ENCODE measurements at places on chromosomes 2 and 18.

DNA sequence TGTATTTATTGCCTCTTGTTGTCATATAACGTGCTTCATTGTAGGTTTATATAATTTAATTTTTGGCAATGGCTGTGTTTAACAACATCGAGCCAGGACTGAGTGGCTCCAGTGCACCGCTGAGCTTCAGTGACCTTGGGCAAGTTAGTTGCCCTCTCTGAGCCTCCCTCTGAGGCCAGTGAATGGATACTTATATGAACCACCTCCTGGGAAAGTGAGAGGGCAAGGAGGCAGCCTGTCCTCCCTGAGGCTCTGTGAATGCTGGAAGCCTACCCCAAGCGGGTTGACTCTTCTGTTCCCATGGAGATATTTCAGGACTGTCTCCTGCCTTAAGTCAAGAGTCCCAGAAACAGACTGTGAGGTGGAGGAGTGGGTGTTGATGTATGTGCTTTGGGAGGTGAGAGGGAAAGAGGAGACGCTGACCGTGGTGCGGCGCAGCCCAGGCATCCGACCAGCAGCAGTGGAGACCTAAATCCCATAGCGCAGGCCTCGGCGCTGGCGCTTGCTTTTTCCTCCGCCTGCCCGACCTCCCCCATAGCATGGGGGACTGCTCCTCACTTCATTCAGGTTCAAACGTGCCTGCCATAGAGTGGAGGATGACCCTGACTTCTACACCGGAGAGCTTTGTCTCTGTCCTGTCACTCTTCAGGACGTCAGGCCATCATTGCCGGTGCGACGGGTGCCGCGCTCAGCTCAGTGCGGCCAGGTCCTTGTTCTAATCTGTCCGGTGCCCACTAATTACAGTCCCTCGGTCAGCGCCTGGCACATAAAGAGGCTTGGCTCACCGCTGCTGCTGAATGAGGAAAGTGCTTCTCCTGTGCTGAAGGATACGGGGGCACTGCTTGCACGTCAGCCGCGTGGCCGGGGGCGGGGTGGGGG is 167.3 kb upstream of the HS6ST1 start:
- no peak for DNase-seq

DNA sequence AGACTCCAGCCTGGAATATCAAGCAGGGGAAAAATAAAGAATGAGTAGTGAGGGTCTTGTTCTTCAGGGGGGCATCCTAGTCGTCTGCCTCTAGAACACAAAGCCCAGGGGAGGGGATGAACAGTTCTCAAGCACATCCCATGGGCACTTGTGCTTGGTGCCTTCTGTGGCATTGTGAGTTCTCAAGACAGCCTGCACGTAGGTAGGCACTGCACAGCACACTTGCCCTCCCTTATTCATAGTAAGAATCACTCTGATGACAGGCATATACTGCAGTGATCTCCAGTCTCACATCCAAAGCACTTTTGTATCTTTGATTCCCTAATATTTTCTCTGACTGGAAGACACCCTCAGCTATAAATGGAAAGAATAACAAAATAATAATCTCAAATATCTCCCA is 104.7 kb upstream of the CNGA3 start:
- DNase-seq: no peak

- DNase-seq: no peak
Observed at GRCh38 chr18:48674758-48675351, 136.0 kb downstream of the CTIF start.

- DNase-seq: no peak
Observed at GRCh38 chr2:20538308-20539132, 91.6 kb downstream of the RHOB start.

- no peak for DNase-seq
Observed at GRCh38 chr2:212194396-212194795, 344.2 kb downstream of the ERBB4 start.

DNA sequence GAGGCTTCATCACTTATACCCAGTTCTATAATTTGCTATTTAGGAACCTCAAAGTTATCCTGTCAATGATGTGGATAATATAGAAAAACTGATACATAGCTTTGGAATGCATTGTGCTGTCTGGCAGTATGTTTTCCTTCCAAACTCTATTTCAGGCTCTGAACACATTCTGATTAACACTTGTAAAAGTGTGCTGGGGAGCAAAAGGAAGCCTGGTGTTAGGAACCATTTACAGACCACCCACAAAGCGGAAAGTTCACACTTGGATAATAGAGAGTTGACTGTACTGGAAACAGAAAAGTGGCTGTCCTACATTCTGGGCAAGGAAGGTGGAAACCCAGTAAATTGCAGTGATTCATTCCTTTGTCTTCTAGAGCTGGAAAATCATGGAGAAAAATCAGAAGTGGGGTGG is 114.5 kb upstream of the ZFP36L2 start:
- no peak for DNase-seq

GRCh38 chr2:175709248-175709647 is 292.8 kb downstream of the LNPK start:
- no peak for DNase-seq

- peak; percentile 82 for DNase-seq
Observed at GRCh38 chr2:148861367-148861766, 13.7 kb upstream of the KIF5C start.

- no peak for DNase-seq
Observed at GRCh38 chr2:128399256-128399655, 80.6 kb upstream of the HS6ST1 start.

DNA sequence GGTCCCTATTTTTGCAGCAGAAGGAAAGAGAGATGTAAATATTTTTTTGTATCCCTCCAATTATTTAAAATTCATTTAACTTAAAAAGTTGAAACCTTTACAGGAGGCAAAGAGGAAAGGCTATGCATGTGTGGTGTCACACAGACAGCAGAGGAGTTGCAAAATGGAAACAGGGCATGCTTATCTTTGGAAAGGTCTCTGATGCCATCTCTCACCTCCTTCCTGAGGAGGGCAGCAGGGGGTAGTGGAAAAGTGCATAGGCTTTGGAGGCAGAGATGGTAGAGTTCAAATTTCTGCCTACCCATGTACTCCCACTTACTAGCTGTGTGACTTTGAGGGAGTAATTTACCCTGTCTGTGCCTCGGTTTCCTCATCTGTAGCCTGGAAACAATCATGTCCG is 99.6 kb upstream of the MCFD2 start:
- DNase-seq: no peak

- no peak for DNase-seq
Observed at GRCh38 chr2:195861821-195862220, 204.8 kb downstream of the SLC39A10 start.

GRCh38 chr18:55179835-55180234 is 220.6 kb upstream of the CCDC68 start:
- no peak for DNase-seq

DNA sequence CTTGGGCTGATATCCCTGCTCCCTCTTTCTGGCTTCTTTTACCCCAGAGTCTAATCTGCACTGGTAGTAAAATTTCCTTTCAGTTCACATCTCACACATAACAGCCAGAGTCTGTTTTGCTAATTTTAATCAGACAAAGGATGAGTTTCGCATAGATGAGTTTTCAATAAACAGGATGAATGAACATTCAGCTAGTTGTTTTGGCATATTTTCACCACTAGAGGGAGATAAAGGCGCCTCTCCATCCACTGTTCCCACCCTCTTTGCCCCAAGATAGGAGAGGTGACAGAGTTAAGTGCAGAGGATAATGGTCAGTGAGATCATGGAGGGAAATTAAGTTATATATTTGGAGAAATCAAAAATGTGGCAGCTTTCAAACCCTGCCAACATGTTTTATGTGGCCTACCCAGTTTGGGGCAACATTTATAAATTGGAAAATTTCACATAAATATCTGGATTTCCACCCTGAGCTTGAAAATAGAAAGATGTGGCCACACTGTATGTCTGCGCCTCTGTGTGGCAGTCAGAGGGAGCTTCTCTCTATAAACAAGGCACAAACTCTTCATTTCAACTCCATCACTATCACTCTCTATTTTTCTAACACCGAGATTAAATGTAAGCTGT is 48.5 kb upstream of the DTNA start:
- peak; percentile 83 for DNase-seq

DNA sequence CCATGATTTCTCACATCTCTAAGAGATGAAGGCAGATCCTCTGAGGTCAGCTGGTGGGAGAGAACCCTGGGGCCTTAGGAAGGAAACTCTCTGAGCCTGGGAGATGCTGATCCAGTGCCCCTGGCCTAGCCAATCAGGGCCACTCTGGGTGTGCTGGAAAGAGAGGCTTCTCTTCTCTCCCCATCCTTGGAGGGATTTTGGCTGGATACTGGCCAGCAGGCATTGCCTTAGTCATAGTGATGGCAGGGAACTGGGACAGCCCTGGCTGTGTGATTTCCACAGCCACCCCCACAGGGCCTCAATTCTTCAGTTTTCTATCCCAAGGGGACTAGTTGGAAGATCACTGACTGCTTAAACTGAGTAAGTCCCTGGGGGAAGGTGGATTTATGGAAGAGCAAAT is 26.6 kb upstream of the PLB1 start:
- no peak for DNase-seq

- peak; percentile 92 for DNase-seq
Observed at GRCh38 chr18:54392543-54393023, 34.9 kb downstream of the C18orf54 start.

DNA sequence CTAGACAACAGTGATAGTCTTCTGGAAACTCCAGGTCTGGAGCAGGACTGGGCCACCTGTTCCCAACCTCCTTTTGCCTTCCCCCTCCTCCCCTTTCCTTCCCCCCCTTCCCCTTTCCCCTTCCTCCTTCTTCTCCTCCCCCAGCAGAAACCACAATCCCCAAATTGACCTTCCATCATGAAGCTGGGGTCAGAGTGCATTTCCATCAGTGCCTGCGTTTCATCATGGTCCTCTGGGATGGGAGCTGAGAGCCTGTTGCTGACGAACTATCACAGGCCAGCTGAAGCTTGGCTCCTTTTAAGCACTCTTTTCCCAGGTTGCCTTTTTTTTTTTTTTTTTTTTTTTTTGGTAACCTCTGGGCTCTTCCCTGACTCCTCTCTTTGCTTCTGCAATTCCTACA is 52.6 kb upstream of the SMAD2 start:
- no peak for DNase-seq

DNA sequence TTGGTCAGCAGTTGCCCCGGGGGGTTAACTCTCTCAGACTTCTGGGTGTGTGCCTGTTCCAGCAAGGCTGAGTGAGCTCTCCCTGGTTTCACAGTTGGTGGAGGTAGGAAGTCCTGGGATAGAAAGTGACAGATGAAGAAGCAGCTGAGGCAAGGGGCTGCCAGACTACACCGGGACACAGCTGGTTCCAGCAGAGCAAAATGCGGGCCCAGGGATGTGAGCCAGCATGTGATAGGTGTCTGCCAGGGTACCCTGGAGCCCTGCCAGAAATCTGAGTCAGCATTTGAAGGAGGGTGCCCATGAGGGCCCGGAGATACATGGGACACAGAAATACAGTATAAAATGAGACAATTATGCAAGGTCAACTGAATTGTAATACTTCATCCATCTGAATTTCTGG is 79.3 kb upstream of the LGALSL start:
- DNase-seq: no peak

DNA sequence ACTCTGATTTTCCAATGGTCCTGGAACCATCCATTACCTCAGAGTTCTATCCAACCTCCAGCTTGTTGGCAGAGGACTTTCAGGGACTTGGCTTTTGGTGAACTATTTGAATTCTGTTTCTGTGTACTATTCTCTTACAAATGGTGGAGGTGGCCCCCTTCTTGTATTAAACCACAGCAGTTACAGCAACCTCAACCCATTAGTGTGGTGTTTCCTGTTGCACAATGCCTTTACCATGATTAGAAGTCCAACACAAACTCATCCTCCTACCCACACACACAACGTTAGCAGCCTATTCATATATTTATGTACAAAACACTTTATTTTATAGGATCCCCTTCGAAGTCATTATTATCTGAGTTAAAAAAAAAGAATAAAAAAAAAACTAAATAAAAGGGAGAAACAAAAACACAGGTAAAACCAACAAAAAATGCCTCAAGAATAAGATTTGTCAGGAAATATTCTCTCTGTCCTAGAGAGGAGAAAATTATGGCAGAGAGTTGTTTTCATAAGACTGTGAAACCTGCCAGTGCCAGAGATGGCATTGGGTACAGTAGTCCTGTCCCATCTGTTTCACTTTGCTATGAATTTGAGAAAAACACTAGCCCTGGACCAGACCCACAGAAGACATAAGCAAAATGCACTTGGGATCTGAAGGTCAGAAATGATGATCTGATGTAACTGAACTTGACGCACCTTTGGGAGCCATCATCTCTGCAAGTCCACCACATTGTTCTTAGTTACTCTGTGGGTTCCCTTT is 1896.0 kb upstream of the PIK3C3 start:
- peak; percentile 40 for DNase-seq

DNA sequence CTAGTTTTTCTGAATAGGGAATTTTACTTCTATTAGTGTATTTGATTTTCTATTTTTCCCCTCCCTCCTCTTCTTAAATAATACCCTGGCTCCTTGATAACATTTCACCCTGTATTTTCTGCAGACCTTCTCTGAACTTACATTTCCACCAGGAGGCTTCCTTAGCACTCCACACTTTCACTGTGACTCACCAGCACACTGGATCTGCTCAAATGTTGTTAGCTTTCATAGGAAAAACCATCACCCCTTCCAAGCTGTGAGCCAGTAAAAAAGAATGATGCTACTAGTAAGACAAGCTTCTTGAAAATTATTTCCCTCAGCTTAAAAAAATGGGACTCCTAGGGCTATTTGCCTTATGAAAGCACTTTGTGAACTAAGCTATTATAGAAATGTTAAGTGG is 16.1 kb downstream of the SUPT7L start:
- no peak for DNase-seq

GRCh38 chr2:72718876-72719275 is 107.0 kb downstream of the EXOC6B start:
- DNase-seq: no peak

GRCh38 chr18:32427084-32427900 is 43.4 kb downstream of the GAREM1 start:
- no peak for DNase-seq

DNA sequence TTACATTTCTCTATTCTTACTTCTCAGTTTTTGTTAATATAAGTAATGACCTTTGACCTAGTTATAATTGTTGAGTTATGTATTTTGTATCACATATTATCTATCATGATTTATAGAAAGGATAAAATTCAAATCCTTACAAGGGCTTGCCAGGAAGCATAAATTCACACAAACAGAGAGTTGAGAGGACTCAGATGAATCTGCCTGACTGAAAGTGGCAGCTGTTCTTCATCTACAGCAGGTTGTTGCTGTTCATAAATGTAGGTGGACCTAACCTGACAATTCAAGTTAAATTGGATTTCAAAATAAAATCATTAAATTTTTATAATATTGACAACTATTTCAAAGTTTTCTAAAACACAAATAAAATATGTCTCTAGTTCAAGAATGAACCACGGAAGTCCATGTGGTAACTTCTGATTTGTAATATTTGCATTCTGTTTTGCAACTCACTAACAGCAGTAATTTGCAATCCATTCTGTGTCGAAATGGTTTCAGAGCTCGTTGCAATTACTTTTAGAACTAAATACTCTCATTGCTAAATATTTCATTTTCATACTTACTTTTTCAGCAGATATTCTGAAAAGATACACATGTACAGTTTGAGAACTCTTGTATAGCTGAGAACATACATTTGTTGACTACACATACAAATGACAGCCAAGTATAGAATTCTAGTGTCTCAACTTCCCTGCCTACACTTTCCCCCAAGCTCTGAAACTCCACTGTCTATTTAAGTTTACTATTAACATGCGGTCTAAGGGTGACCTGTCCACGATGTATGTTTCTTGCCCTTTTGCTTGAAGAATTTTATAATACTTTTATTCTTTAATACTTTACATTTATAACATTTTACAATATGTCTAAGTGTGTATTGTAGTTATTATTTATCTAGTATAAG is 25.7 kb downstream of the SCN7A start:
- no peak for DNase-seq
